ENCODE measurements at places on chromosomes 4 and X. TPM values are rescaled to one million over a fixed set of nuclear protein-coding genes. Genes with fewer than 3 reads are reported as not detected.

Gene OTUD6A
- not detected for total RNA-seq

Gene RHOXF2
- not detected for total RNA-seq

Gene CXCL10
- total RNA-seq = under 0.01 TPM

Gene CTAG2
- not detected for total RNA-seq

Gene ARHGAP36
- total RNA-seq = not detected

Gene GDPD2
- total RNA-seq = under 0.01 TPM

Gene SAP30
- total RNA-seq = 43.1 TPM

Gene ARHGEF38
- under 0.01 TPM for total RNA-seq

Gene SYTL5
- total RNA-seq = 1.4 TPM

Gene LUZP4
- not detected for total RNA-seq

Gene DCAF12L2
- under 0.01 TPM for total RNA-seq

Gene PDZD4
- total RNA-seq = 0.56 TPM

Gene CUL4B
- total RNA-seq = 55.5 TPM

Gene PPP1R2C
- not detected for total RNA-seq

Gene SFRP2
- total RNA-seq = not detected

Gene NAP1L5
- total RNA-seq = 12.3 TPM

Gene PPARGC1A
- total RNA-seq = 0.38 TPM

Gene GRIA2
- total RNA-seq = not detected

Gene ZNF711
- 0.38 TPM for total RNA-seq

Gene AFM
- not detected for total RNA-seq

Gene TMSB15A
- total RNA-seq = 2.5 TPM

Gene WNK3
- total RNA-seq = 1.1 TPM

Gene DGAT2L6
- total RNA-seq = not detected

Gene CHIC1
- 13.0 TPM for total RNA-seq

Gene PPID
- total RNA-seq = 30.2 TPM

Gene CTAG1A
- not detected for total RNA-seq

Gene SULT1B1
- total RNA-seq = 7.7 TPM

Gene BMPR1B
- 0.56 TPM for total RNA-seq
